ENCODE measurements at places on chromosomes 5 and 9.

DNA sequence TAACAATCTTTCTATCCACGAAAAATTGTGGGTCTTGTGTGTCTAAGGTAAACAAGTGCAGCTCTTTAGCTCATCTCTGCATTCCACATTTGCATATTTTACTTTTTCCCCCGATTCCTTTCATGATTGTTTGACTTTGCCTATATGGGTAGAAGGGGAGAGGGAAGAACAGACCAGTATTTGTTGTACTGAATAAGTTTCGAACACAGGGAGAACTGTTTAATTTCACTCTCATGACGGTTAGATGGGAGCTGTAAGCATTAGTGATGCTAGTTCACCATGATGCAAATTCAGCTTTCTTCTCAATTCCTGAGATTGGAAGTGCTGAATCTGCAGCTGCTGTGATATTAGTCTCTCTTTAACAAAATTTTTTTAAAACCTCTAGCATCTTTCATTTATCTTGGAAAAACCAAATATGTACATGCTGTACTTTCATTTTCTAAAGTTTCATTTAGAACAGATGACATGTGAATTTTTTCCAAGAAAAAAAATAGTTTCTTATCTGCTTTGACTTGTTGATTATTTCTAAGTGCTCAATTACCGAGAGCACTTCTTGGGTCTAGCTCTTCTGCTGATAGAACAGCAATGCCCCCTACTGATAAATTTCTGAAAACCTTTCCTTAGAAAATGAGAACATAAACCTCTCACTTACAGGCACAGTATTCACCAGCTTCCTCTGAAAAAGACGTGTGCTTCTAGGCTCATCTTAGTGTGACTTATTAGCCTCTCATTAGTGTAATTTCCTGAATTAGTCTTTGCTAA is 149.5 kb downstream of the BAAT start:
- DNase-seq, result no peak

GRCh38 chr5:83177803-83178202 is 100.5 kb downstream of the XRCC4 start:
- no peak for DNase-seq

GRCh38 chr5:17184588-17184987 is 32.8 kb upstream of the BASP1 start:
- DNase-seq, result no peak

GRCh38 chr9:112380102-112380824 is at the start of gene HSDL2:
HSDL2 (plus strand) TSS chr9:112380108; CDS start chr9:112380164, 56 bp downstream.
- DNase-seq, result peak; percentile 0

GRCh38 chr5:147639321-147639720 is 129.5 kb upstream of the DPYSL3 start:
- DNase-seq, result no peak

DNA sequence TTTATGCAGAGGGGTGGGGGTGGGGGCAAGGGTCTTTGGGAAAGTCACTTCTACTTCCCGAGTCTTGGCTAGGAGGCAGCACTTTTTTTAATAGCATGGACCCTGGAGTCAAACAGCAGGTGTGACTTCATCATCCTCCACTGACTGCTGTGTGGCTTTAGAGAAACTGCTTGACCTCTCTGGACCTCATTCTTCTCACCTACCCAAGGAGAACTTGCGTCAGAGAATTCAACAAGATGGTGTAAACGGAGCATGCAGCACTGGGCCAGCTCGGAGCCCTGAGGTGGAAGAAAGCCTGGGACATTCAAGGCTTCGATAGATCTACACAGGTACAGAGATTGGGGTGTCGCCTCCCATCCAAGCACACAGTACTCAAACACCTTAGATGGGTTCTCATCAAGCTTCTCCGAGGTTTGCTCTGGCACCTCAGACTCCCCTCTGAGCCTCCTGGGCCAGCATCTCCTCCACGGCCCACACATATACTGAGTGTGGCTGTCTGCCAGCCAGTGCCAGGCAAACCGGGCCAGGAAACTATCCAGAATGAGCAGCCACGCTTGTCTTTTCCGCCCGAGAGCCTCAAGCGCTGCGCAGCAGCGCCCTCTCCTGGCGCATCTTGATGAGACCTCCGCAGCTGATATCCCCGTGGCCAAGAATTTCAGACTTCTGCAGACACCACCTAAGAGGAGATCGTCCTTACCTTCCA is 4.6 kb upstream of the SLC25A48 start:
- DNase-seq, result no peak

GRCh38 chr9:36336131-36336907 is 63.8 kb downstream of the RNF38 start:
- no peak for DNase-seq
